Stimulated activated CD4-positive, alpha-beta T cell treated with anti-CD3 and anti-CD28 coated beads, Interleukin-4, amount 100 ng/mL, for 4 hours (primary cell): ENCODE measurements at places on chromosomes 3 and 15.

DNA sequence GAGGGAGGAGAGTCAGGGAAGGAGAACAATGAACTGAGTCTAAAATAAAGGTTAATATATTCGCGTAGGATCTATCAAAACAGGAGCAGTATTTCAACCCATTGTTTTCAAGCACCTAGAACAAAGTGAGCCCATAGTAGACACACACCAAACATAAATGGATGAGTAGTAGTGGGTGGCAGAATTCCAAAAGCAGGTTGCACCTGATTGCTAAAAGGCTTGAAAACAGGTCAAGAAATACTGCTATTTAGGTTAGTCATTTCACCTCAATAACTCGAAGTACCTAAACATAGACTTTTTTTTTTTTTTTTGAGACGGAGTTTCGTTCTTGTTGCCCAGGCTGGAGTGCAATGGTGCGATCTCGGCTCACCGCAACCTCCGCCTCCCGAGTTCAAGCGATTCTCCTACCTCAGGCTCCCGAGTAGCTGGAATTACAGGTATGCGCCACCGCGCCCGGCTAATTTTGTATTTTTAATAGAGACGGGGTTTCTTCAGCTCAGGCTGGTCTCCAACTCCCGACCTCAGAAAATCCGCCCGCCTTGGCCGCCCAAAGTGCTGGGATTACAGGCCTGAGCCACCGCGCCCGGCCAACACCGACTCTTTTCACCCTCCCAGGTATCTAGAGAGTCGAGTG lies 855 bp upstream of the ABHD5 start:
- DNase-seq = no peak

- DNase-seq = no peak
Observed at GRCh38 chr3:107430996-107431245, 53.7 kb downstream of the CCDC54 start.

DNA sequence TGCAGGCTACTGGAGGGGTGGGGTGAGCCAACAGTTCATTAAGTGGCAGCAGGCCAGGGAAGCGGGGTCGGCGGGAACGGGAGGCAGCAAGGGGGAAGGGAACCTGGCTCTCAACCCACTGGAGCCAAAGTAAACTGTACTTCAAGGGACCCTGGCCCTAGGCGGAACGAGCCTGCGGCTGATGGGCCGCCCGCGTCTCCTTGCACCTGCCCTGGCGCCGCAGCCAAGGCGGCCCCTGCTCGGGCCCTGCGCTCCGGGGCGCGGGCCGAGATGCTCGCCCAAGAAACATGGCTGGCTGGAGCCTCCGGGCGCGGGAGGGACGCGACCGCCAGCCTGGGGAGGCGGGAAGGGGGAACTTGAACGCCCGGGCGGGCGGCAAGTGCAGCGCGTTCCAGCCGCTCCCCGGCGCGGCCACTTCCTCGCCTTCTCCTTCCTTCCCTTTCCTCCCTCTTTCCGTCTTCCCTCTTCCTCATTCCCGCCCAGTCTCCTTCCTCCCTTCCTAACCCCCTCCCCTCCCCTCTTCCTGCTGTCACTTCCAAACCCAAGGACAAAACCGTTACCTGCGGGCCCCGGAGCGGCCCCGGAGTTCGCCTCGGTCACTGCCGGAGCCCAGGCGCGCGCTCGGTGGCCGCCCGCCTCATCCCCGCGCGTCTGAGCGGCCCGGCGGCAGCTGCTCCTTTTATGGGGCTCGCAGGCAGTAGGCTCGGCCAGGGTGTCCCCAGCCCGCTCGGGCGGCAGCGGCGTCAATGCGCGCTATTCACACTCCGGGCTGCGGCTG lies 489.7 kb downstream of the MAGI1 start:
- DNase-seq = no peak

- no peak for DNase-seq
Observed at GRCh38 chr3:71784201-71784913, 591 bp downstream of the PROK2 start.

DNA sequence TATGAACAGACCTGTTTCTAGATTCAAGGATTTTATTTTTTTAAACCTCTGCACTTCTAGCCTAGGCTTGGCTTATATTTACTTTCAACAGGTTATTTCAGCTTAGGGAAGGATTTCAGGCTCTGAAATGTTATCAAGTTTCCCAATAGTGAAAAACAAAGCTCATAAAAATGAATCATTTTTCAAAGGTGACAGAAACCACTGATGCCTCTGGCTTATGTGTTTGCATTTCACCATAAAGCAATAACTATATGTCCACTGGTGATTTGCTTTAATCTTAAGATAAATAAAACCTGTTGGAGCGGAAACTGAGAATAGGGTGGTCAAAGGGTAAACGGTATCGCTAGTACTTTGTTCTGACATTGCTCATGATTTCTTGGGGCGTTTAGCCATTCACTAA lies 141.2 kb upstream of the LRIG1 start:
- DNase-seq = no peak

GRCh38 chr3:126474498-126475412 lies 936 bp downstream of the ZXDC start:
- DNase-seq = peak; percentile 44

DNA sequence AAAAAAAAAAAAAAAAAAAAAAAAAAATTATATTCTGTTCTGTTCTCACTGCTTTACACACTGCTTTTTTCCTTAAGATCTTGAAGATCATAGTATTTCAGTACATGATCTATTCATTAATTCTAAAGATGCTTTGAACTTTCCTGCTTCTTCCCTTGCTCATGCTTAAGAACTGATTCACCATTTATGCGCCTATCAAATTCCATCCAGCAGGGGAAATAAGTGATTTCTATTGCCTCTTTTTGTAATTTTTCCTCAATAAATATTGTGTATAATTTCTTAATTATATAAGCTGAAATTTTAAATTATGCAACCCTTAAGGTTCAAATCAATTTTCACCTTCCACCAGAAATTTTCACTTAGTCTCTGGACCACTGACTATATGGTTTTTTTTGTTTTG lies 10.6 kb downstream of the DENND6A start:
- no peak for DNase-seq

DNA sequence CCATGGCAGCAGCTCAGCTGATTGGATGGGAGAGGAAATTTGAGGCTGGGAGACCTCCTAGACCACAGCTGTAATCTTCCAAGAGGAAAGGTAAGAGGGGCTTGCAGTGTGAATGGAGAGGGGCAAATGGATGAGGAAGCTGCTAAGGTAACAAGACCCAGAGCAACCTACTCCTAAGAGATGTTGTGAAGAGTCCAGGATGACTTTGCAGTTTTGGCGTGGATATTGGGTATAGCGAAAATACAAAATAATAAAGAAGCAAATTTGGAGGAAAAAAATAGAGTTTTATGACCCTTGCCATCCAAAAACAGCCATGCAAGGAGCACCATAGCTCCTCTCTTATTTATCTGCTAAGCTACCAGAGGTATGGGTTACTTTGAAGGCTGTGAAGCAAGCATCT lies 186.6 kb downstream of the GREM1 start:
- DNase-seq = no peak

GRCh38 chr3:30864836-30865235 lies 29.6 kb downstream of the GADL1 start:
- DNase-seq = no peak

GRCh38 chr3:106588739-106589138 lies 719.9 kb upstream of the CBLB start:
- no peak for DNase-seq

- DNase-seq = no peak
Observed at GRCh38 chr3:152626226-152626625, 208.7 kb upstream of the P2RY1 start.

GRCh38 chr3:52896151-52896550 lies 1.2 kb downstream of the STIMATE start:
- DNase-seq = no peak

- no peak for DNase-seq
Observed at GRCh38 chr3:175526191-175526590, 667.1 kb downstream of the NAALADL2 start.

DNA sequence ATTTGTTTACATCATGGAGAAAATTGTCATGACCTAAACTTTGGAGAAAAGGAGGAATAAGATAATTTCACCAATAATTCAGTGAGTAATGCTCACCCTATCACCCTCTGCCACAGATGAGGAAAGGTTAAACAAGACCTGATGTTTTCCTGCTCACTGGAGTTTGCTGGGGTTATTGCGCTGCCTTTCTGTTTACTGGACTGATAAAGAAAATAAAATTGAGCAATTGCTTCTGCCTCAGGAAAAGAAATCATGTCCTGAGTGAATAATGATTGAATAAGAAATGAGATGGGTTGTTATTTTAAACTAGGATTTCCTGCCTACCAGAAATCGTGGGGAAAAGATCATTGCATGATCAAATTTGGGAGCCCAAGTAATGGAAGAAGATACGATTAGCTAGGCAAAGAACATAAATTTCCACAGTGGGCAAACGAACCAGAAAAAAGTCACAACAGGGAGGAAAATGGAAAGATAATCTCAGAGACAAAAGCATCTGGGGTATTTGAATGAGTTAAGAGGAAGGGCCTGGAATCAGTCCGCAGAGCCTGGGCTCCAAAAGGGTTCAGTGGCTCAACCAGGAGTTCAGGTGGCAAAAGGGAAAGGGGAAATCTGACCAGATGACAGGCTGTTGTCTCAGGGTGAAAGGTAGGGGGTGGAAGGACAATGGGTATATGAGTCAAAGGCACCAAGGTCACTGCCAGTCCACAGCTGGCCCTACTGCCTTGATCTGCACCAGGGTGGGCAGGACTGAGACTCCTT lies 146.8 kb downstream of the FAM43A start:
- no peak for DNase-seq

DNA sequence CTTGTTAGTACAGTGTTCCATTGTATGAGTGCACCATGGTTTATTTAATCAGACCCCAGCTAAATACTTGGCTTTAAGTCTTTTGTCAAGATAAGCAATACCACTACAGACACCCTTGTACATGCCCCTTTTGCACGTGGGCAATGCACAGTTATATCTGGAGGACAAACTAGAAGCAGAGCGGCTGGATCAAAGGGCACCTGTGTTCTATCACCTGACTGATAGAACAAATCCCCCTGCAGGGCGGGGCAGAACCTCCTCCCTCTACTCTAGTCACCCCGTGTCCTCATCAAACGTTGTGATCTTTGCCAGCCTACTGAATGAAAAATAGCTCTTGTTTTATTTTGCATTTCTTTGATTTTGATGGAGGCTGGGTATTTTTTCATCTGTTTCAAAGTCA lies 314.9 kb downstream of the TLE3 start:
- DNase-seq = no peak

DNA sequence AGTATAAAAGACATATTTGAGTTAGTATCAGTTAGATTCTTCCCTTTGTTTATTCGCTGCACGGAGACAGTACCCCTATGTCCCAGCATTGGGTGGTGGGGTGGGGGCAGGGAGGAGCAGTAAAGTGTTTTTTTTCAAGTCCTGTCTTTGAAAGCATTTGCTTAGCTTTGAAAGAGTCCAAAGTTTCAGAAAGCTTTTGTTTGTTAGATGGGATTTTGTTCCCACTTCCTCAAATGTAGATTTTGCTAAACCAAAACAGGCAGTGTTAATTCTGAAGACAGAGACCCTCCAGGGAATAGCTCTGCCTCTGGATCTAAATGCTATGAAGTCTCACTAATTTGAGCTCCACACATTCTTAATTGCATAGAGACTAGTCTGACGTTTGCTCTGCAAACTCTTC lies 114.6 kb upstream of the KCNAB1 start:
- DNase-seq = no peak

- no peak for DNase-seq
Observed at GRCh38 chr15:20645956-20646355, 104.4 kb upstream of the GOLGA6L6 start.

GRCh38 chr15:34855893-34856292 lies 60.5 kb upstream of the ACTC1 start:
- DNase-seq = no peak

DNA sequence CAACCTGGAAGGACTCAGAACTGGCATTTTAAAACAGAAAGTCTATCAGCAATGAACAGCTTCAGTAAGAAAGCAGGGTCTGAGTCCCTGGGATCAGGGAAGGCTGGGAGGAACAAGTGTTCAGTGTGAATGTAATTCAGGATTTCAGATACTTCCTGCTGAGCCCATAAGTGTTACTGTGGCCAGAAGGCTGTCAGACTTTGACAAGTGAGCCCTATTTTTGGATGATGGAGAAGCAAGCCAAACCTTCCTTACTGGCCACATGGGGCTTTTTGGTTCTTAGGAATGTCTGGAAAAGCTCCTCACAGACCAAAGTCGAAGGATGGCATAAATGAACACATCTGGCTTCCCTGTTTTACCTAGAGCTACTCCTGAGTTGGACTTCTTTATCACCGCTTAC lies 157.2 kb downstream of the BBX start:
- no peak for DNase-seq

DNA sequence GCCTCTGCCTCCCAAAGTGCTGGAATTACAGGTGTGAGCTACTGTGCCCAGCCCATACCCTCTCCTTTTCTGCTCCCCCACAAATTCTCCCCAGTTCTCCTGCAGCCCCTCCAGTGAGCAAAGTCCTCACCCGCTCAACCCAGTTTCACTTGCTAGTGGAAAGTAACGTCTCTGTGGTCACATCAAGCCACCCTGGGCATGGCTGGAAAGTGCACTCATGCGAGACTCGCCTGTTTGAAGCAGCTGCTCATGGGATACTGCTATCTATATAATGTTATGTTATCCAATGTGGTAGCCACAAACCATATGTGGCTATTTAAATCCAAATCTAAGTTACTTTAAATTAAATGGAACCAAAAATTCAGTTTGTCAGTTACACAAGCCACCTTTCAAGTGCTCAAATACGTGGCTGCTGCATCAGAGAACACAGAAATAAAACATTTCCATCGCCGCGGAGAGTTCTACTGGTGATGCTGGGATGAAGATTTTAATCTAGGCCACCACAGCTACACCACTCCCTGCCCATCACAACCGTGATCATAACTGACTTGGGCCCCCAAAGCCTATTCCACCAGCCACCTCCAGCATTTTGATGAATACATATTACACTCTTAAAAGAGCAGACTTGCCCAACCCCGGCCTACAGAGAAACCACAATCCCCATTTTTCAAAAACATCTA lies 119.4 kb downstream of the LIPC start:
- no peak for DNase-seq

GRCh38 chr15:36617529-36618196 lies 38.2 kb downstream of the CDIN1 start:
- DNase-seq = no peak

DNA sequence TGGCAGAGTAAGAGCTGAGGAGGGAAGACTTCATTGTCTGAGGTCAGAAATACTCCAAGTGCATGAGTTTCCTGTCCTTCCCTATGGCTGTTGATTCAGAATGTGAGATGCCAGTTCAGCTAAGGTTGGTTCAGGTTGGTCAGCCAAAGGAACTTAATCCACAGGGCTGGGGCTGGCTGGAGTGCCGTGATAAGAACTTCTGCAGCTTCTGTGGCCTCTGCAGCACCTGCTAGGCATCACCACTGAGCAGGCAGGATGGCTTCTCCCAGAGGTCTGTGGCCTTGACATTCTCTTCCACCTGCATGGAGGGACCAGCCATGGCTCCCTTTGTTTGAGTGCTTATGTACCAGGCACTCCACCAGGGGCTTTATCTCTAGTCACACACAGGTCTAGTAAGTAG lies 109.5 kb upstream of the PLXNA1 start:
- DNase-seq = no peak
